Brain (organoid and tissue), 16 donors: ENCODE measurements at places on chromosomes 4 and X.

DNA sequence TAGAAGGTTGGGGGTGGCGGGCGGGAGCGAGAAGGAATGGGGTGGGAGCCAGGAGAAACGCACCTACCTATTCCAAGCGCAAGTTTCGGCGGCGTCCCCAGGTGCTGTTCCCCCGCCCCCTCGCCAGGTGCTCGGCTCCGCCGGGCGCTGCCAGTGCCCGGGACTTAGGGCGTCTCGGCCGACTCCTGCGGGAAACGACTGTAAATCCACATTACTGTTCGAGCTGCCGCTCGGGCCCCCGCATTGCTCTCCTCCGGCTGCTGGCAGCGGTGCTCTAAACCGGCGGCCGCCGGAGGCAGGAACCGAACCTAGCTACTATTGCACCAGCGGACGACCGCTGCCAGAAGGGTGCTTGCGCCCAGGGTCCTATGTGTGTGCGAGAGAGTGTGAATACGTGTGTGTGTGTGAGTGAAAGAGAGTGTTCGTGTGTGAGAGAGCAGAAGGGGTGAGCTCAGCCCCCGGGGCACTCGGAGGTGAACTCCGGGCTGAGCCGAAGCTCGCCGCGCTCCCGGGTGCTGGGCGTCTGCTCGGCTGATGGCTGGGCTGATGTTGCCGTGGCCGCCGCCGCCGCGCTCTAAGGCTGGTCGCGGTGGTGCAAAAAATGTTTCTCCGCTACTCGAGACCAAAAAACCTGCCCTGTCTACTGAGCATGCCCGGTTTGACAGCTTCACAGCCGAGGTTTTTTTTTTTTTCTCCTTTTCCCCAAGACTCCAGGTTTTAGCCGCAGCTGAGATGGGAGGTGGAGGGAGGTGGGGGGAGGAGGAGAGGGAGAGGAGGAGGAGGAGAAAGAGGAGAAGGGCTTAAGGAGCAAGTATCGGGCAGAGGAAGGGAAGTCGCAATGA is 115.7 kb upstream of the TEX13C start:
- peak; percentile 91 for DNase-seq

GRCh38 chrX:136896121-136896914 is 15.8 kb upstream of the RBMX start:
- DNase-seq, result no peak

GRCh38 chr4:121462660-121463261 is 81.9 kb upstream of the QRFPR start:
- DNase-seq, result peak; percentile 20

DNA sequence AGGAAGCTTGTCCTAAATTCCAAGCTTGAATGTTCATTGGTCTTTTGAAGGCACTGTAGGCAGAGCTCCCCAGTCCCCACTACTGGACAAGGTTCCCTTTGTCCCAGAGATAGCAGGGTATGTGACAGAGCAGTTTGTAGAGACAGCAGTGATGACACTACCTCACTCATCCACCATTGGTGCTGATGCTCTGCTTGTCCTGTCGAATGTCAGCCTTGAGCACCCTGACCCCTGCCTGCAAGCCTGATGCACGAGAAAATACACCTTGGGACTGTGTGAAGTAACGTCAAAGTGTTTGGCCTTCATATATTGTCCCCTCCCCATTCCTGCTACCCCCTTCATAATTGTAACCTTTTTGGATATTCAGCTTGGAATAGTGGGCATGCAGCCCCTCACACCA is 188.9 kb upstream of the EOLA2 start:
- no peak for DNase-seq
